Fibroblast of lung (primary cell): ENCODE measurements at places on chromosomes 5 and 9. TPM values are rescaled to one million over a fixed set of nuclear protein-coding genes. Genes with fewer than 3 reads are reported as not detected.

Gene PDZD2
- 0.29 and 0.40 TPM in 2 replicates for polyA plus RNA-seq

Gene FBXW5
- 31.3 and 39.9 TPM in 2 replicates for polyA plus RNA-seq

Gene RIMOC1
- polyA plus RNA-seq, result 41.7 and 43.6 TPM in 2 replicates

Gene ARL14EPL
- polyA plus RNA-seq, result not detected in 2 replicates

Gene LRRC19
- not detected in 2 replicates for polyA plus RNA-seq

Gene SLC25A46
- polyA plus RNA-seq, result 63.5 and 81.5 TPM in 2 replicates

Gene IARS1
- 88.4 and 100 TPM in 2 replicates for polyA plus RNA-seq

Gene CHD1
- 18.2 and 20.3 TPM in 2 replicates for polyA plus RNA-seq

Gene DIRAS2
- 0.01 TPM in 2 replicates for polyA plus RNA-seq

Gene TAL2
- polyA plus RNA-seq, result 0.11 TPM in 1 of 2 replicates, not detected in the other

Gene NUDCD2
- 5.4 and 5.9 TPM in 2 replicates for polyA plus RNA-seq

Gene MARVELD2
- 2.9 and 5.1 TPM in 2 replicates for polyA plus RNA-seq

Gene APBA1
- 5.0 and 7.3 TPM in 2 replicates for polyA plus RNA-seq

Gene PCDHGC5
- 0.97 and 1.1 TPM in 2 replicates for polyA plus RNA-seq

Gene GRIN1
- polyA plus RNA-seq, result 0.06 and 0.08 TPM in 2 replicates

Gene KIF12
- polyA plus RNA-seq, result not detected in 2 replicates

Gene BTNL8
- not detected in 2 replicates for polyA plus RNA-seq

Gene PRDM9
- polyA plus RNA-seq, result not detected in 2 replicates

Gene NEUROG1
- not detected in 2 replicates for polyA plus RNA-seq

Gene NUTM2G
- not detected in 2 replicates for polyA plus RNA-seq

Gene SNX30
- polyA plus RNA-seq, result 7.9 and 10.8 TPM in 2 replicates

Gene TICAM2
- polyA plus RNA-seq, result 8.1 and 10.3 TPM in 2 replicates

Gene UGT3A2
- not detected in 2 replicates for polyA plus RNA-seq

Gene PCDHA1
- 0.05 and 0.12 TPM in 2 replicates for polyA plus RNA-seq

Gene PDLIM4
- polyA plus RNA-seq, result 10.7 and 41.5 TPM in 2 replicates

Gene RMRP
- 75.4 and 110 TPM in 2 replicates for polyA plus RNA-seq

Gene DBH
- polyA plus RNA-seq, result not detected in 2 replicates

Gene TMEM215
- not detected in 2 replicates for polyA plus RNA-seq

Gene TAF11L10
- polyA plus RNA-seq, result not detected in 2 replicates

Gene SLCO6A1
- polyA plus RNA-seq, result not detected in 2 replicates

Gene PKD2L2
- polyA plus RNA-seq, result not detected in 2 replicates

Gene PROB1
- 0.34 and 0.43 TPM in 2 replicates for polyA plus RNA-seq

Gene AGXT2
- polyA plus RNA-seq, result not detected in 2 replicates

Gene CAMLG
- 27.4 and 39.3 TPM in 2 replicates for polyA plus RNA-seq

Gene OTULINL
- 0.76 and 2.4 TPM in 2 replicates for polyA plus RNA-seq

Gene DOCK8
- 0.08 TPM in 1 of 2 replicates, not detected in the other for polyA plus RNA-seq

Gene C8G
- polyA plus RNA-seq, result 0.40 TPM in 1 of 2 replicates, not detected in the other

Gene PCDHGC4
- 0.48 and 0.76 TPM in 2 replicates for polyA plus RNA-seq

Gene SV2C
- not detected in 2 replicates for polyA plus RNA-seq

Gene PCA3
- polyA plus RNA-seq, result not detected in 2 replicates

Gene SLC6A18
- not detected in 2 replicates for polyA plus RNA-seq

Gene TDRD7
- 9.8 and 10.5 TPM in 2 replicates for polyA plus RNA-seq

Gene STOM
- polyA plus RNA-seq, result 224 and 536 TPM in 2 replicates

Gene PCDHGA12
- polyA plus RNA-seq, result 11.9 and 14.1 TPM in 2 replicates

Gene TAF11L12
- not detected in 2 replicates for polyA plus RNA-seq

Gene SPATA31A3
- polyA plus RNA-seq, result not detected in 2 replicates

Gene ORM2
- polyA plus RNA-seq, result not detected in 2 replicates

Gene CCL27
- 0.09 TPM in 1 of 2 replicates, not detected in the other for polyA plus RNA-seq
